ENCODE measurements at places on chromosomes 1 and 21.

DNA sequence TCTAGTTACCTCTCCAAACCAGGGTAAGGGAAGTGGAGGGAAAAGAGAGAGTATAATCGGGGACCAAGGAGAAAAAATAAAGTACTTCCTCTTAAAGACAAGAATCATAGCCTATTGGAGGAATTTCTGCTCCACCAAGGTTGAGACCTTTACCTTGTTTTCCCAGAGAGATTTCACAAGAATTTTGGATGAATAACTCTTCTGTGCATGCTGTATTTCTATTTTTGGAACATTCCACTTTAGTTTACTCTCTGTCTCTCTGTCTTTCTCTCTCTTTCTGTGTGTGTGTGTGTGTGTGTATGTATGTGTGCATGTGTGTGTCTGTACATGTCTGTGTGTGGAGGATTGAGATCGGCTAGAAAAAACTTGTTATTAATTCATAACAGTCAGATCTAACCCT, 318.4 kb upstream of the RGS18 start:
- DNase-seq: peak; percentile 13

GRCh38 chr1:16630661-16631247, 17.4 kb upstream of the NBPF1 start:
- DNase-seq: no peak

DNA sequence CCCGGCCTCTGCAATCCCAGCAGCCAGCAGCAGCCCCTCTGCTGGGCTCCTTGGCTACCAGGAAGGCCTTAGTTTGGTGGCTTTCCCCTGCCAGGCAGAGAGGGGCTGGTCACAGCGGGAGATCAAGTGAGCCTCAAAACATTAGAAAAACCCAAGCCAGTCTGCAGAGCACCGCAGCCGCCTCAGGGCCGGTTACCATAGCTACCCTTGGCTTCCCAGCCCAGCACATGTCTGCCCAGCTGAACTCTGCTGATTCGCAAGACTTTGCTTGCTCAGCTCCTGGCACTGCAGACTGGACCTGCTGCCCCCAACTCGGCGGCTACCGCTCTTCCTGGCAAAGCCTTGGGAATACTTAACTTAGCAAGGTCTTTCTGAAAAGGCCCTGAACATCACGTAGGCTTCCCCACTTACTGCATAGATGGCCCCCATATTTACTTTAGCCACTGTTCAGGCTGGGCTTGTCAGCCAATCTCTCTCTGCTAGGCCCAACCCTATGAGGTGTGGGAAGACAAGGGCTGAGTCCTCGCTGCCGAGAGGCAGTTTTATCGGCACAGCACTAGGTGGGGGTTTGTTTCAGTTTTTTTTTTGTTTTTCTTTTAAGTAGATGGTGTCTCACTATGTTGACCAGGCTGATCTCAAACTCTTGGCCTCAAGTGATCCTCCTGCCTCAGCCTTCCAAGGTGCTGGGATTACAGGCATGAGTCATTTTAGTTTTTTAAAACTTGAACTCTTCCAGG, 28.6 kb upstream of the PLEKHG5 start:
- peak; percentile 52 for DNase-seq

DNA sequence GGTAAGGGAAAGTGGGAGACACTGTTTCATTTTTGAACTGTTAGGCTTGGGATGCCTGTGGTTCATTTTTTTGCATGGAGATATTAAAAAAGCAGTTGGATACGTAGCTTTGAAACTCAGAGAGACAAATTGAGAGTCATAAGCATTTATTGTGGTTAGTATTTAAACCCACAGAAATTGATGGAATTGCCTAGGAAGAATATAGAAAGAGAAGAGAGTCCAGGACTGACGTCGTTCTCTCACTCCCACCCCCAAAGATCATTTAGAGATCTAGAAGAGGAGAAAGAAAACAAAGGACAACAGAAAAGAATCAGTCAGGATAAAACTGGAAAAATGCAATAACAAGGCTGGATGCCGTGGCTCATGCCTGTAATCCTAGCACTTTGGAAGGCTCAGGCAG, 73.2 kb upstream of the BMP8A start:
- DNase-seq: no peak

GRCh38 chr1:30284226-30284625, 439.2 kb downstream of the MATN1 start:
- DNase-seq: no peak

DNA sequence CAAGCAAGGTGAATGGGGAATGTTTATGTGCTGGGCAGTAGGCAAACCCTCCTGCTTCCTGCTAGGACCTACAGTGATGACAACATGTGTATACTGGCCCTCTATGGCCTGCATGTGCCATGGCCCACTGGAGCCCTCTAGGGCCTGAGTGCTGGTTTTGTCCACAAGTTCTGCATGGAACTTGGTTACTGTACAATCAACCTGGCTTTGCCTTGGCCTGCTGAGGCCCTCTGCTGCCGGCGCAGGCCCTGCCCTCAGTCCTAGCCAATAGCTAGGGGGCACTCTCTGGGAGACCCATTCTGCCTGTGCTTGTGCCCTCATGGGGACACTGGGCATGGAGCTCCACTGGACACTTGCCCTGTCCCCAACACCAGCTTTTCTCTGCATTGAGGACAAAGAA, 138.6 kb upstream of the NGF start:
- DNase-seq: no peak

DNA sequence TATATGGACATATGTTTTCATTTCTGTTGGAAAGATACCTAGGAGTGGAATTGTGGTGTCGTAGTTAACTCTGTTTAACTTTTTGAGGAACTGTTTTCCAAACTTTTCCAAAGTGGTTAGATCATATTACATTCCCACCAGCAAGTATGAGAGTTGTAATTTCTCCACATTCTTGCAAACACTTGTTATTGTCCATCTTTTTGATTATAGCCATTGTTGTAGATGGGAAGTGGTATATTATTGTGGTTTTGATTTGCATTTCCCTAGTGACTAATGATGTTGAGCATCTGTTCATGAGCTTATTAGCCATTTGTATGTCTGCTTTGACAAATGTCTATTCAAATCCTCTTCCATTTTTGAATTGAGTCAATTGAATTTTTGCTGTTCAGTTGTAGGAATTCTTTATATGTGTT, 19.8 kb downstream of the CAMTA1 start:
- DNase-seq: peak; percentile 31

GRCh38 chr1:17080085-17080759, 26.4 kb upstream of the SDHB start:
- no peak for DNase-seq

- no peak for DNase-seq
These were observed 32.8 kb upstream of the RAVER2 start for GRCh38 chr1:64712049-64712448.

GRCh38 chr1:7255303-7256058, 470.2 kb downstream of the CAMTA1 start:
- DNase-seq: peak; percentile 71

GRCh38 chr1:41404308-41404761, 43.1 kb downstream of the FOXO6 start:
- DNase-seq: peak; percentile 70
